K562 (cell line): ENCODE measurements at places on chromosomes 4 and X. TPM values are rescaled to one million over a fixed set of nuclear protein-coding genes. Genes with fewer than 3 reads are reported as not detected.

DNA sequence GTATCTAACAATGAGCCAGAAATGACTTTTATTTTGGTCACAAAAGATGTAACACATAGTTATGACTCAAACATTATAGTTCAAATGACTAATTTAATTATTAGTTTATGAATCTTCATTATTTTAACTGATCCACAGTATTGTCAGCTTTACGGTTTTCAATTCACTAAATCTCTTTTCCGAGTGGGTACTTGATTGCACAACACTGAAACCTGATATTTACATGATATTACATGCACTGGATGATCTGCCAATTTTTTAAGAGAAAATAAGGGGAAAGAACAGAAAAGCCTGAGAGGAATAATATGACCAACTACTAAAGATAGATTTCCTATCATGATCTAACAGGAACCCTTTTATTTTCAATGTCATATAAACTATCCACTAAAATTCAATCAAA, 1446.0 kb downstream of the FSTL5 start:
- no peak for DNase-seq

Gene TCEAL7
- total RNA-seq = 0.13 TPM in 1 of 2 replicates, not detected in the other

Gene SHISA3
- not detected in 2 replicates for total RNA-seq

- no peak for DNase-seq
Observed at GRCh38 chr4:90495936-90496335, 368.7 kb downstream of the CCSER1 start.

Gene COL4A5
- total RNA-seq = 1.7 and 1.9 TPM in 2 replicates

DNA sequence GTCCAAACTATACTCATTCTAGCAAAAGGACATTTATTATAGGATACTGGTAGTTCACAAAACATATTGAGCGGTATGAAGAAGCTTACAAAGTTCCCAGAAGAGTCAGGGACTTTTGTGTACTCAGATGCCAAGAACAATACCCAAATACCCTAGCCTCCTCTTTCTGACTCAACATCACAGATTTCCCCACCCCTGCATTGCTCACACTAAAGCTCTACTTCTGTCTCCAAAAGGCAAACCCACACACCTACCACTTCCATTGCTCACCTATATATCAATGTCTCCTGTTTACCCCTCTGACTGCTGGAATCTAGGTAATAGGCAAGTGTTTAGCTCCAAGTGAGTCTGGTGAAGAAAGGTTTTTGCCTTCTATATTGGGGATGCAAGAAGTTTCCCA, 100.7 kb upstream of the HCCS start:
- no peak for DNase-seq

Gene SMPX
- not detected in 2 replicates for total RNA-seq

GRCh38 chrX:9339603-9340491, 125.0 kb upstream of the TBL1X start:
- no peak for DNase-seq

GRCh38 chr4:142656178-142656577, 189.9 kb downstream of the INPP4B start:
- no peak for DNase-seq

- DNase-seq = no peak
Observed at GRCh38 chr4:137446071-137446470, 86.2 kb downstream of the PCDH18 start.

Gene ARMCX2
- 0.09 and 0.16 TPM in 2 replicates for total RNA-seq

DNA sequence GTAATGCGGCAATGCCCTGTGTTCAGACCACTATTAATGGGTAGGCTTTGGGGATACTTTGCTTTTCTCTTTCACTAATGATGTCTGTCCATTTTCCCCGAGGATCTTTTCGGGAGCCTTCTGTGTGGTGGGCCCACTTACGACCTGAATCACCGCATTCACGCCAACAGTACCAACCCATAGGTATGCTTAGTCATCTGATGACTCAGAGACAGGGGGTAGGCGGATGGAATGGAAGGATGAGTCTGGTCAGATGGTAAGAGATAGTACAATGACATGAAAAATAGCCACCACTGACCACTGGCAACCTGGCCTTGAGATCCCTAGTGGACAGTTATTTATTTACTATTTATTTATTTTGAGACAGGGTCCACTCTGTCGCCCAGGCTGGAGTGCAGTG, 76.0 kb upstream of the DHRSX start:
- peak; percentile 50 for DNase-seq
